Stimulated activated CD8-positive, alpha-beta memory T cell treated with anti-CD3 and anti-CD28 coated beads, Interleukin-4, amount 100 ng/mL, for 1 hour (primary cell): ENCODE measurements at places on chromosomes 7 and 10.

DNA sequence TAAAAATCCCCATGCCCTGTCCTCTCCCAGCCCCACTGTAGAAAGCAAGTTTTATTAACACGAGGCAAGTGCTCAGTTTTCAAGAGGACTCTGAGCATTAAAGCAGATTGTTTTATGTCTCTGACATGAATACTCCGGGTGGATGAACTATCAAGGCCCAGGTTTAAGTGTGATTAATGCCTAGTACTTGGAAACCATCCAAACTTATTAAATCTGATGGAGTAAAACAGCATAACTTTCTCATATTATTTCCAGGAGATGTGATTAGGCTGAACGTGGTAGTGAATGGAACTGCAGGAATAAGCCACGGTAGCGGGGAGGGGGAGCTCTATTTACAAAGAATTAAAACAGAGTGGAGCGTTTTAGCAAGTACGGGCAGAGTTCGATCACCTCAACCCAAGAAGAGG lies 144.2 kb upstream of the RNF32 start:
- no peak for DNase-seq

DNA sequence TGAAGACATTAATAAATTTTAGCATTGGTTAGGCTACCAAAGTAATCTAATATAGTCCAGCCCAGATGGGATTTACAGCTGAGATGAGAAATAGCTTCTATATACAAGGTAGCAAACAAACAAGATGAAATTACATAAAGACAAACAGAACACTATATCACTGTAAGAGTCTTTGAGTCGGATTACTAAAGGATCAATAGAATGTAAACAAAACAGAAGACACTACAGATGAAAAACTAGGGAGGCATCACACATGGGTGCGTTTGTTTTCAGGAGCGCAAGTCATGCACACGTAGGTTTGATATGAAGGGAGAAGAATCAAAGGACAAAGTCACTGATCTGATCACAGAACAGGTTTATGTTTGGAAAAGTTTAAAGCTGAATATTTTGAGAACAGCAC lies 26.5 kb downstream of the MPP7 start:
- DNase-seq = no peak

DNA sequence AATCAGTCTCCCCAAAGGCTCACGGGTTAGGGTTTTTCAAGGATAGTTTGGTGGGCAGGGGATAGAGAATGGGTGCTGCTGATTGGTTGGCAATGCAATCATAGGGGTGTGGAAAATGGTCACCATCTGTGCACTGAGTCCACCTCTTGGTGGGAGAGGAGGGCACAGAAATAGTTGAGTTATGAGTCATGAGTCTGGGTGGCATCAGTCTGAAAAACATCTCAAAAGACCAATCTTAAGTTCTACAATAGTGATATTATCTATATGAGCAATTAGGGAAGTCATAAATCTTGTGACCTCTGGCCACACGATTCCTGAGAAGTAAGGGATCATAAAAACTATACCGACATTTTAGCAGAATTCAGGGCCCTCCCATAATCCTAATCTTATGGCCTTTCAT lies 62.7 kb downstream of the LGI1 start:
- no peak for DNase-seq

DNA sequence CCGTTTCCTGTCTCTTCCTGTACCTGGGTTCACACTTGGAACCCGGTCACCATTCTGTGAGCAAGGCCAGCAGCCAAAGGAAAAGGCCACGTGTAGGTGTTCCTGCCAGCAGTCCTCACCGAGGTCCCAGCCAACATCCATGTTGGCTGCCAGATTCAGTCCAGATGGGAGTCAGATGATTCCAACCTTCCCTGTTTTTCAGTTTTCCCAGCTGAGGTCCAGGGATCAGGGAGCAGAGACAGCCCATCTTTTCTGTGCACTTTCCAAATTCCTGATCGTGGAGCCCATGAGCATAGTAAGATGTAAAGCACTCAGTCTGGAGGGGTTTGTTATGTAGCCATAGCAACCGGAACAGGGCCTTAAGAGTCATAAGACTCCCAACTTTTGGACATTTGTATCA lies 3.9 kb upstream of the PVRIG start:
- no peak for DNase-seq

GRCh38 chr7:30584965-30585364 lies 9.7 kb upstream of the GARS1 start:
- no peak for DNase-seq

- no peak for DNase-seq
Observed at GRCh38 chr10:77532068-77532467, 105.5 kb downstream of the KCNMA1 start.

- DNase-seq = no peak
Observed at GRCh38 chr7:44075296-44076075, 6.8 kb downstream of the POLM start.
